ENCODE measurements at places on chromosomes 2 and 18.
A peak's percentile ranks its signal among the peaks of the same experiment; 100 is the strongest.

GRCh38 chr18:61852496-61852895, 40.3 kb downstream of the RNF152 start:
- no peak for DNase-seq

GRCh38 chr2:181752301-181752700, 72.0 kb upstream of the NEUROD1 start:
- no peak for DNase-seq

DNA sequence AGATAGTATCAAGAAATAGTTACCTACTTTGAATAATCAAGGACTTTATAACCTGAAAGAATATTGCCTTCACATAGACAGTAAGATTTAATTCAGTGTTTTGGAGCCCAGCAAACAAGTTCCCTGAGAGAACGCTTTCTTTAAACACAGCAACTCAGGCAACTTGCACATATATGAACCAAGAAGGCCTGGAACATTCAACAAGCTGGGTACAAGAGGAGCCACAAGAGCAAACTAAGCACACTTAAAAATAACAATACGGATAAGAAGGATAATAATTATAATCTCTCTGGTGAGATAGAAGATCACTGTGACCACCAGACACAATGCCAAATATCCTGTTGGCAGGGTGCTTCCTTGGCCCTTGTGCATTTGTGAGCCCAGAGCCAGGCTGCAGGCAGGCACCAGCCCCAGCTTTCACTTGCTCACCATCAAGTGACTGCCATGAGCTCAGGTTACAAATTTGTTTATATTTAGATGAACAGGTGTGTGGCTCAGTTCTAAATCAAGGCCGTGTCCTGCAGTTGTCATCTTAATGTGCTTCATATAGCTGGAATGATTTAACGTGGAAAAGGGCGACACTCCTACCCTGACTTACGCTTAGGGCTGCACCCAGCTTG, 446.6 kb downstream of the IRS1 start:
- DNase-seq: no peak

DNA sequence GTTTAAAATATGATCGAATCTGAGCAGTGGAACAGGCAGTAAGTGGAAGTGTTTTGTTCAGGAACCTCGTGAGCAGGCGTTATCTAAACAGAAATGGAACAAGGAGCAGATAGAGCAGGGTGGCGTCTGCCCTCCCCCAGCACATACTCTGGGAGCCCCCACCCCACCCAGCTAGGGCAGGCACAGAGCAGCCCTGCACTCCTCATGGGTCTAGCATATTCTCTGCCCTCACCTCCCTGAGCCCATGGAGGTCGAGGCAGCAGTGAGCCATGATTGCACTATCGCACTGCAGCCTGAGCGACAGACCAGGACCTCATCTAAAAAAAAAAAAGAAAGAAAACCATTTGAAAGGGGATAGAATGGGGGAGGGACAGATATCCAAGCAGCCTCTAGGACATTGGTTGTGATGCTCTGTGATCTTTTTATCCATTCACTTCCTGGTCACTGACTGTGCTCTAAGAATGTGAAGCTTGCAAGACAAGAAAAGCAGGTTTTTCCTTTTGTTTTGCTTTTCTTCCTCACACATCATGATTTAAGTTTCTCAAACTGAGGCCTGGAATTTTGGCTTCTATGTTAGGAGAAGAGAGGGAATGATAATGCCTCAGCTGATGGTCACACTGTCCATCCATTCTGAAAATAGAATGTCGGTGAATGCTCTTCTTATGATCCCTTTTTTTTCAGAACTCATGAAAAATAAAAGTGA, 3.1 kb downstream of the MLPH start:
- no peak for DNase-seq

- peak; percentile 32 for DNase-seq
These were observed 3.5 kb downstream of the NDUFA10 start for GRCh38 chr2:240021488-240022104.

DNA sequence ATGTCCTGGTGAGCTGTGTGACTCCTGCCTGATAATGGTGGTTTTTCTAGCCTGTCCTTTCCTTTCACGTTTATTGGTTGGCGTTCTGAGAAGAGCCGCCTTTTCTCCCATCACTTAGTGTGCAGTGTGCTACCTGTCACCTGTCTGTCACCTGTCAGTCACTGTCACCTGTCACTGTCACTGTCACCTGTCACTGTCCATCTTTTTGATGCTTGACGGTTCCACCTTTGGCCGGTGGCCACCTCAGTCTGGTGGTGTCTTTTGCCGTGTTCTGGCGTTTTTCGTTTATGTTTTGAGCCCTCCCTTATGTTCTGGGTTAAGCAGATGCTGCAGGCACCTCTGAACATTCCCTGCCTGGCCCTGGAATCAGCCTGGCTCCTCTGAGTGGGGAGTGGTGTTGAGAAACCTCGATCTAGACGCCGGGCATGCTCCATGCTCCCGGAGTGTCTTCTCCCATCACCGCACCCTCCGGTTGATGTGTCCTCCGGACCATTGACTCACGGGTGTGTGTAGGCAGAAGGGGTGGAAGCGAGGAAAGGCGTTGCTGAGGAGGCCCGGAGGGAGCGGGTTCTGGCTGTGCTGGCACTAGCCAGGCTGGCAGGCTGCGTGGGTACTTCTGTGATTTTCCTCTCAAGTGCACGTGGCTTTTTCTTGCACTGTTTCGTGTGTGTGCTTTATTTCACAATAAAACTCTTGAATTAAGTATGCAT, 20.7 kb downstream of the DTYMK start:
- no peak for DNase-seq

GRCh38 chr2:1556776-1557466, 143.7 kb downstream of the TPO start:
- DNase-seq: no peak

GRCh38 chr2:5985536-5986385, 293.6 kb downstream of the SOX11 start:
- no peak for DNase-seq

DNA sequence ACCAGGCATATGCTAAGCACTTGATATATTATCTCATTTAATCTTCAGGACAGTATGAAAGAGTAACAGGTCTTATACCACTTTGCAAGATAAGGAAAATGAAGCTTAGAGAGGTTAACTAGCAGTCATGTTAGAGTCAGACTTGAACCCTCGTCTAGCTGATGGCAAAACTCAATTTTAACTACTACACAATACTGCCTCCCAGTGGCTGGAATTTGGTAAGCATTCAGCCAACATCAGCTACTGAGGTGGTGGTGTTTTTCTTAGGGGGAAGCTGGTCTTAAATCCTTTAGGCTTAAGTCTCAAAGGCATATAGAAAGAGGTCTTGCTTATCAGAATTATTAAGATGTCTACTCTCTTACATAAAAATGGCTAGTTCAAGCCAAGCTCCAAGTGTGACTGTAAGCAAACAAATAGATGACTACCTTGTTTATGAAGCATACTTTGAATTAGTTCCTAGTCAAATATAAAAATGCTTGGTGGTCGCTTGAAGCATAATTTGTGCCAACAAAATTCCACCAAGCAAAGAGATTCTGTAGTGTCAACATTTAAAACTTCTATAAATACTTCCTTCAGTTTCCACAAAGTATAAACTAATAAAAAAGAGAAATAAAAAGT, 325.4 kb upstream of the FIGN start:
- no peak for DNase-seq

- no peak for DNase-seq
These were observed 1640.1 kb upstream of the CELF4 start for GRCh38 chr18:39205565-39206195.

DNA sequence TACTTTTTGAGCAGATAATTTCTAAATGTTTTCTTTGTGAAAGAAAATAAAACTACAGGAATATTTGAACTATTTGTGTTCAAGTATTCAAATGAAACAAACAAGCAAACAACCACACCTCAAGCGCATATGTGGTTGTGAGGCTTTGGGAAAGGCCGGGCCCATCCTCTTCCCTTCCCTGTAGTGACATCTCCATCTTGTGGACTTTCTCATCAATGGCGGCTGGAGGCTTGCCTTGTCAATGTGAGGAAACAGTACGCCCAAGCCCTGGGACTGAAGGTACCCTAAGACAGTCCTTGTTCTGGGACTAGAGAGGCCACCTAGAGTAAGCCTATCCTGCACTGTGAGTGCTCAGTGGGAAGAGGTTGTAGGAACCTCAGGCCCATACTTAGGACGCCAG, 166.8 kb downstream of the TPGS2 start:
- DNase-seq: no peak

DNA sequence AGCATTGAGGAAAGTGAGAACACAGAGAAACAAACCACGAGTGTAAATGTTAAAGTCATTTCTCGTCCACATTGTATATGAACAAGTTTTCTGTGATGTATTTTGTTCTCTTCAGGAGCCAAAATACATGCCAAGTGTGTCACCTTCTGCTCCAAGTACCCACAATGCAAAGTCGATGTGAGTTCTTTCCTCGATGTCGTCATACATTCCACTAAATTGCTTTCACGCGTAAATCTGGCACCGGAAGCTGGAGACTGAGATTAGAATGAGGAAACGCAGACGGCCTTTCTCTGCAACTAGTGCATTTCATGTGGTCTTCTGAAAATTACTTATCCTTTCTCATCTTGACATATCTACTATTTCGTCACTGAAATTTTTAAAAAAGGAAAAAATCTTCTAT, 118.5 kb upstream of the SALL3 start:
- no peak for DNase-seq

DNA sequence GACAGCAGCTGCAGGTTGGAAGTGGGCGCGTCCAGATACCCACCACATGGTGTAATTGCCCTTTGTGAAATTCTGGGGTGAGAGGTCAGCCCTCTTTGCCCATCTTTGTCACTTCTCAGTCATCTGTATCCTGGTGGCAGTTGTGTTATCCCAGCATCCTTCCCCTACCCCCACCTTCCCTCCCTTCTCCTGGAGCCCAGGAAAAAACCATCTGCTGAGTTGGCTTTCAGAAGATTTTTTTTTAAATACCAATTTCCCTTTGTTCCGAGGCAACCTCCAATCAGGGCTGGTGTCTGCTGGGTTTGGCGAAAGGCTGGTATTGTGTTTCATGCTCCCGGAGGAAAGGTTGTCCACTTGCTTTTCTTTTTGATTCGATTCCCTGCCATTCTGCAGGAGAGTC, 35.2 kb downstream of the SETBP1 start:
- DNase-seq: no peak

DNA sequence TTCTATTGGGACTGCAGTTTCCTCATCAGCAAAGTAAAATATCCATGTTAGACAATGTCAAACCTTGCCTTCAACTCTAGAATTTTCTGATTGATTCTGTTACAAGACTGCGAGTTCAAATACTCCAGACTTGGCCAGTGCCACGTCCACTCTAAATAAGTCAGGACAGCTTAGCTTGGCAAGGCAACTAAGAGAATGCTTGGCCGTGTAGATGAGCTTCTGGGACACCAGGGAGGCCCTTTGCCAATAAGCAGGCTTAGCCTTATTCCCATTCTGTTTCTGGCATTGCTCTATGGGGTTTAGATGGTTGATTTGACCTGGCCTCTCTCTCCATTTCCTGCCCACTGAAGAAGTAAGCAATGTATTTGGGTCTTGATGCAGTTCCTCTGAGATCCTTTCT, 218.1 kb upstream of the SIX2 start:
- DNase-seq: no peak

- no peak for DNase-seq
These were observed 231.9 kb downstream of the INSIG2 start for GRCh38 chr2:118320196-118320595.

DNA sequence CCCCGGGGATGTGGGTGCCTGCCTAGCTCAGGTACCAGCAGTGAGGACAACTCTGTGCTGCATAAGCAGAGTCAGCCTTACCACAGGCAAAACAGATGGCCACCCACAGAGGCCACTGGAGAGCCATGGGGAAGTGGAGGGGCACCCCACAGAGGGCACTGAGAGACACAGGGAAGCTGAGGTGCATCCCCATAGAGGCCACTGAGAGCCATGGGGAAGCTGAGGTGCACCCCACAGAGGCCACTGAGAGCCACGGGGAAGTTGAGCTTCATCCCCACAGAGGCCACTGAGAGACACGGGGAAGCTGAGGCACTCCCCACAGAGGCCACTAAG, 134.1 kb upstream of the EPAS1 start:
- DNase-seq: no peak

DNA sequence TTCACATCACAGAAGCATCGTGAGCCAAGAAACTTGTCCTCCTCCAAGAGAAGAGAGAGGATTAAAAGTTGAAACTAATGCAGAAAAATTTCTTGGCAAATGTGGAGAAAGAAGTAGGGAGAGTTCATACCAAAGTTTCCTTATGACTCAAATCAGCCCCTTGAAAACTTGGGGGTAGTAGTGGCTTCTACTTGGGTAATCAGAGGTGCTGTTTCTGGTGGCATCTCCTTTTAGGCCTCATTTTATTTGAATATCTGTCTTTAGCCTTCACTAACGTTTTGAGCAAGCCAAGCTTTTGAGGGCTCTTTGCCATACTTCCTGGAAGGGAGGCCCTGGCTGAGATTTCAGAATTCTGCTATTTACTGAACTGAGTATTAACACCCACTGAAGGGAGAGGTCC, 515.3 kb upstream of the MEX3C start:
- DNase-seq: no peak

GRCh38 chr2:228853151-228853550, 417.9 kb downstream of the PID1 start:
- DNase-seq: no peak

DNA sequence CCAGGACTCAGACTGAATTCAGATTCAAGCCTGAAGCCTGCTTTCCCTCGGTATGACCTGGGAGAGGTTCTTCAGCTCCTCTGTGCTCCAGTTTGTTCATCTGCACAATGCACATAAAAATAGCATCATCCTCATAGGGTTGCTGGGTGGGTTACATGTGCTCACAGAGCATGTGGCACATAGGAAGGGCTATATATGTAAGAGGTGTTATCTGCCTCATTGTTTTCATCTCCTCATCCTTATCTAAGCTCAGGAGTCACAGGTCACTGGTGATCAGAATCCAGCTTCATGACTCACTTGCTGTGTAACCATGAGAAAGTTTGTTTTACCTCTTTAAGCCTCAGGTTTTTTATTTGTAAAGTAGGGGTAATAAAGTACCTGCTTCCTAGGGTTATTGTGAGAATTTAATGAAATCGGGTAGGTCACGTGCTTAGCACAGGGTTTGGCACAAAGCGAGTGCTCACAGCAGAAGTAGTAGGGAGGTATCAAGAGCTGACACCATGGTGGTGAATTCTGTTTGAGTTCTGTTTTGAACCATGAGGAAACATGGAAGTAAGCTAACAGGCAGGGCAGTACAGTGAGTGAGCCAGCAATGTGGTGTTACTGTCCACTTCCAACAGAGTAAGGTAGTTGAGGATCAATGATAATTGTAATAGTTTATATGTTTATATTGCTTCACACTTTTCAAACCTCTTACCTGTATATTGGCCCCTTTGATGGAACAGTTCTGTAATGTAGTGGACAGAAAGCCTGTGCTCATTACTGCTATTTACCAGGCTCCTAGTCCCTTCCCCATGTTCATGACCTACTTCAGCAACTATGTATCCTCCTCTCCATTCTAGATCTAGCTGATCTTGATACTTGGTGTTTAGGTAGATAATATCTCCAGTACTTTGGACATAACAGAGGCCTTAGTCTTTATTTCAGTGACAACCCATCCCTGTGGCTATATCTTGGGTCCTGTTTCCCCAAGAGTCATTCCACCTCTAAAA, 141.4 kb upstream of the LTBP1 start:
- no peak for DNase-seq

Measured in stimulated activated CD8-positive, alpha-beta memory T cell treated with anti-CD3 and anti-CD28 coated beads, Interleukin-15, amount 100 ng/mL, for 1 hour (primary cell).